ENCODE measurements at places on chromosomes 3 and 15.

DNA sequence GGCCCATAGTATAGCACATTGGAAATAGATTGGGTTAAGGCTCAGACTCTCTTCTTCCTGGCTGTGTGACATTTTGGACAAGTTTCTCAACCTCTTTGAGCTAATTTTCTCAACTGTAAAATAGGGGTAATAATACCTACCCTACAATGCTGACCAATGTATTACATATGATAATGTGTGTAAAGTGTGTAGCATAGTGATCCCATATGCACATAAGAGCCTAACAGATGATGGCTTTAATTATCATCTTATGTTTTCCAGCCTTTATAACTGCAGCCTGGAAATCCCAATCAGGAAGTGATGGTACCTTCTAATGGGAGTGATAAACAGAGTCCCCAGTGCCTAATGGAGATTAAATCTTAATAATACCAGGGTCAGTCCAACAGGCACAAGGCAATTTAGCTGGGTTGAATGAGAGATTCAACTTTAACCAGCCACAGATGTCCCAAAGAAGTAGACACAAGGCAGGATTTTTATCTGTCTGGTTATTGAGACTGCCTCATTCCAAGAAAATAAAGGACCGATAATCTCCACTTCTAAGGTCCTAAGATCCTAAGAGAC is 12.0 kb downstream of the ADAMTS9 start:
- no peak for DNase-seq

DNA sequence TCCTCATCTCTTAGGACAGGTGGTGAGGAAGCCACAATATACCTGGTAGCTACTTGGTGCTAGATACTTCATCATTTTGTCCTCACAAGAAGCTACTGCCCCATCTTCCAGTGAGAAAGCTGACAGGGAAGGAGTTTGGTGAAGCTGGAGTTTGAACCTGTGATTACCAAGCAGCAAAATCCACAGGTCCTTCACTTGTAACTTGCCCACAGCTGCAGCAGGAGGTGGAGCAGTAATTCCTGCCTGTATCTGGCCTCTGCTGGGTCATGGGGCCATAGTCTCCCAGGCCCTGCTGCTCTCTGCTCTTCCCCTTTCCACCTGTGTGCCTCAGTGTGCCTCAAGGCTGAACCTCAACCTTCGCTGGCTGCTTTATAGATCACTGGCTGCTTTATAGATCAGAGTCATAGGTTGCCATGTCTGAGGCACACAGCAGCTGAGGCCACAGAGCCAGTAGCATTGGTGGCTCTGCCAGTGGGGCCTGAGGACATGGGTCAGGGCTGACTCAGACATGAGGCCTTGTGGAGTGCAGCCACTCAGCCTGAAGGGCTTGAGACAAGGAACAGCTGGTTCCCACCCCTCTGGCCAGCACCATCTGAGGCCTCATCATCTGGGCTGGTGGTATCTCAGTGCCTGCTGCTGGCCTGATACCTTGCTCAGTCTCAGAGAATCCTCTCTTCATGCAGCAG is 11.1 kb upstream of the CHRNB4 start:
- DNase-seq = no peak

- no peak for DNase-seq
Observed at GRCh38 chr15:62545467-62546227, 380.6 kb upstream of the C2CD4B start.

GRCh38 chr3:113649174-113649845 is 47.1 kb downstream of the USF3 start:
- DNase-seq = no peak

DNA sequence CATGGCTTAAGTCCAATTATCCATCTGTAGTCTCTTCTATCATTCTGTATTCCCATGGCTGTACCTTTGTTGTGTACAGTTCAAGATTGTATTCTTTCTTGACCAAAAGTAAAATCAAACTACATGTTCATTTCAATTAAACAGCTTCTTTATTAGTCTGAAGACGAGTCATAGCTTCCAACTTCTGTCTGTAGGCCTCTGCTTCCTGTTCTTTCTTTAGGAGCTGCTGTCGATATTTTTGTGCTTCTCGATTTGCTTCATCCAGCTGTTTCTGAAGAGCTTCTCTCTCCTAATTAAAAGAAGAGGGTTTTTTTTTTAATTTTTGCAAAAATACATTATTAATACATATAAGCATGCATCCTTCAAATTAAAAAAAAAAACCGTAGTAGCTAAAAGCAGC is 13.0 kb upstream of the HDC start:
- no peak for DNase-seq

- no peak for DNase-seq
Observed at GRCh38 chr15:98968576-98968975, 39.0 kb downstream of the PGPEP1L start.

GRCh38 chr3:81393251-81393650 is 368.2 kb downstream of the GBE1 start:
- DNase-seq = no peak

DNA sequence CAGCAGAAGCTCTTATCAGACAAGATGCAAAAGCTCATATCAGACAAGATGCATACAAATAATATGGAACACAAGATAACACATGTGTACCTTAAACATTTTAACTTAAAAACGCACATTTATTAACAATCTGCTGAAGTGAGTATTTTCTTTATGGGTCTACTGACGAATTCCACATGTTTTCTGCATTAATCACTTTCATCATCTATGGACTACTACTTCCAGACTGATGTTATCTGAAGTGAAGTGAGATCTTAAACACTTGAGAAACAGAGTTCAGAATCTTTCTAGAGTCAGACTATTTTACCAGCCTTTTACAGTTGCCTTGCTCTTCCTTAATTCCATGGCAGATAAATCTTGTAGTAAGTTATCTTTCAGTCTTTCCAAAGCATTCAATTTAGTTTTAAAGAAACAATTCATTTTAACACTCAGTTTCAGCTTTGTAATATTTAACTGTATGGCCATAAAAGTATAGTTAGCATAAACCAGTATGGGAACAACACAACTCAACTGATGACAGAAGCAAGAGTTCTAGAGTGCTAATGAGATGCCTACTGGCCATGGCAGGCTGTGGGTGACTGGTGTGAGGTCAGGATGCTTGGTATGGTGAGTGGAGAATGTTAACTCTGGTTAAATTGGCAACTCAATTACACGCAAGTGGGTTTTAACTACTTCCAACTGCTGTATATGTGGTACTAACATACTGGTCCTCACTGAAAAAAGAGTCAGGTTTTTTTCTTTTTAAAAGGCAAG is 9.8 kb downstream of the CMTM6 start:
- no peak for DNase-seq

GRCh38 chr15:55741833-55742497 is 987 bp downstream of the PRTG start:
- DNase-seq = no peak

- DNase-seq = no peak
Observed at GRCh38 chr15:80635953-80636352, 59.2 kb upstream of the ABHD17C start.

- DNase-seq = no peak
Observed at GRCh38 chr3:22491344-22491743, 711.8 kb upstream of the UBE2E2 start.

DNA sequence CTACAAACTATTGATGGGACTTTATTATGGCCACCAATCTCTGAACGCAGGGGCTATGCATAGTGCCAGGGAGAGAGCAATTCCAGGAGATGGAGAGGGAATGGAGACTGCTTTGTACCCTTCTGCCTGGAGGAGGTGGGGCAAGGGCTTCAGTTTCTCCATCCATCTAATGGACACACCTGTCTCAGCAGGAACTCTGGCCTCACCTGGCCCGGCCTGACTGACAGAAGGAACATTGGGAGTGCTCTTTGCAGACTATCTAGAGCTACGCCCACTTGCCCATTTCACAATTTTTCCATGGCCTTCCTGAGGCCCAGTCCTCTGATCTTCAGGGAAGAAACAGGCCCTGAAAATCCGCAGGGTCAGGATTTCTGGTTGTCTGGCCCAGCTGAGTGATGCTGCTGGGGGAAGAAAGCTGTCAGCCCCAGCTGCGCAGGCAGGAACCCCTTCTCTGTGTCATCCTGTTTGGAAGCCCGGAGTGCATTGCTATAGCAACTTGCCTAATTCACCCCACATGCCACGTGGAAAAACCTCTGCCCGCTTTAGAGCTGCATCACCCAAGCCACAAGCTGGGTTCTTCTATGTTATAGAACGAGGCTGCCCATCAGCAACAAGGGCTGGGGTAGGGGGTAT is 6.4 kb downstream of the ITGA11 start:
- DNase-seq = no peak

DNA sequence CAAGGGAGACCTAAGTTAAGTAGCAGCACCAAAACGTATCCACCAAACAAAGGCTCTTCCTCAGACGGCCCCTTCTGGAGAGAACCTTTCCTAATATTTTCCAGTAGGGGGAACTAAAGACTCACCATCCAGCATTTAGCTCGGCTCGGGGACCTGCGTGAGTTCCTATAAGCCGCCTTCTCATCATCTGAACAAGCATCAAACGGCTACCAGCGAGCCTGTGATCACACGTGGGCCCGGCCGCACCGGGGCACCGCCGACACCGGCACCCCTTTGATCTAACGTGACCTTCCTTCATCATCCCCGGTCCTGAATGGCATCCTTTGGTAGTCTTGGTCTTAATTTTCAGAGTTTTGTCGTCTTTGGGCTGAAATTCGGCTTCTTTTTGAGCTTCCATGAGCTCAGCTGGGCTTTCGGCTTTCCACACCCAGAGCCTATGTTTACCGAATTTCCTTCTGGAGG is 1.4 kb upstream of the ROBO2 start:
- DNase-seq = no peak

- DNase-seq = no peak
Observed at GRCh38 chr3:124221422-124221821, 229.5 kb upstream of the ROPN1 start.

DNA sequence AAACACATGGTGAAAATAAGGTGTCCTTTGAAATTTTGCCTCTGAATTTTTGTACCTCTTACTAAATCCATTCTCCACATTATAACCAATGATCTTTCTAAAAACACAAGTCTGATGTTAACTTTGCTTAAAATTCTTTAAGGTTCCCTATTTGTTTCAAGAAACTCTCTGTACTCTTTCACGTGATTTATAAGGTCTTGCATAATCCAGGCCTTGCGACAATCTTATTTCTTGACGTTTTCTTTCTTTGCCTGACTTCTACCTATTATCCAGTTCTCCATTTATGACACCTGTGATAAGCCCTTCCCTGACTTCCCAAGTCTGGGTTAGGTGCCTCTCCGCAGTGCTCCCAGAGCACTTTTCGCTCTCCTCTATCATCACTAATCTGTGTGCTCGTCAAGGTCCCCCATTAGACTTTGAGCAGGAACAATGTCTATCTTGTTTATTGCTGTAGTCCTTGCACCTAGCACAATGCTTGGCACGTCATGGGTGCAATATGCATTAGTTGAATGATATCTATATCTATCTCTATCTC is 24.3 kb upstream of the KPNA1 start:
- DNase-seq = no peak

- DNase-seq = no peak
Observed at GRCh38 chr3:30124435-30125370, 481.7 kb upstream of the TGFBR2 start.

DNA sequence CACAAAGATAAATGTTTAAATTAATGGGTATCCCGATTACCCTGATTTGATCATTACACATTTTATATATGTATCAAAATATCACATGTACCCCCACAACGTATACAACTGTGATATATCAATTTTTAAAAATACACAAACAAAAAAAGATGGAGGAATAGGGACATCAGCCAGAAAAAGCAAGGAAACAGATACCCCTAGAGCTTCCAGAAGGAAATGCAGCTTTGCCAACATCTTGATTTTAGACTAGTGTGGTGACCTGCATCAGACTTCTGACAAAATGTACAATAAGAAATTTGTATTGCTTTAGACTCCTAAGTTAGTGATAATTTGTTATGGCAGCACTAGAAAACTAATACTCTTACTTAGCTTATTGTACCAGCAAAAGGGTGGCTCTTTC is 483.8 kb downstream of the TUSC7 start:
- no peak for DNase-seq

DNA sequence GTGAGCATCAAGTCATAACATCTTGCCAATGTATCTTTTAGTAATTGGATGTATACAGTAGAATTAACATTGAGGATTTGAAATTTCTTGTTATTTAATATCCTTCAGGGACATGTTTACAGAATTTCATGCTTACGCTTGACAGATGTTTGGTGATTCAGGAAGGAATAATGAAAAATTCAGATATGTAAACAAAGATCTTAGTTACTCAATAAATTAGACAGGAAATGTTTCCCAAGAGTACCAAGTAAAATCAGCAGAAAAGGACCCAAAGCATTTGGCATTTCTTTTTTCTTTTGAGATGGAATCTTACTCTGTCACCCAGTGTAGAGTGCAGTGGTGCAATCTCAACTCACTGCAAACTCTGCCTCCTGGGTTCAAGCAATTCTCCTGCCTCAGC is 4.7 kb upstream of the COL6A5 start:
- no peak for DNase-seq

GRCh38 chr15:38531509-38531908 is 33.1 kb downstream of the RASGRP1 start:
- no peak for DNase-seq

GRCh38 chr3:115982629-115983028 is 359.3 kb downstream of the GAP43 start:
- no peak for DNase-seq

DNA sequence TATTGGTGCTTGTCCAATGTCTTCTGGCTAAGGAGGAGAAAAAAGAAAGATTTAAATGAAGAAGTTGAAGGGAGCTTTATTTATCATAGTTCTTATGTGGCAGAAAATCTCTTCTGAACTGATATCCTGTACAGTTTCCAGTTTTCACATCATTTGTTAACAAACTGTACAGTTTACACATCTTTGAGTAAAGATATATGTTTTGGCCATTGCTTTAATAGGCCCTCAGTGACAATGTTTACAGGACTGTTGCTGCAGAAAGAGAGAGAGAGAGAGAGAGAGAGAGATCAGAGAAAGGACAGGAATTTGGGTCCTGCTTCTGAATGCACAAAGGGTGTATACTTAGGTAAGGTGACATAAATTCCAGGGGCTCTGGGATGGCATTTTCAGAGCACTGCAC is 188.3 kb downstream of the NR1D2 start:
- DNase-seq = no peak

DNA sequence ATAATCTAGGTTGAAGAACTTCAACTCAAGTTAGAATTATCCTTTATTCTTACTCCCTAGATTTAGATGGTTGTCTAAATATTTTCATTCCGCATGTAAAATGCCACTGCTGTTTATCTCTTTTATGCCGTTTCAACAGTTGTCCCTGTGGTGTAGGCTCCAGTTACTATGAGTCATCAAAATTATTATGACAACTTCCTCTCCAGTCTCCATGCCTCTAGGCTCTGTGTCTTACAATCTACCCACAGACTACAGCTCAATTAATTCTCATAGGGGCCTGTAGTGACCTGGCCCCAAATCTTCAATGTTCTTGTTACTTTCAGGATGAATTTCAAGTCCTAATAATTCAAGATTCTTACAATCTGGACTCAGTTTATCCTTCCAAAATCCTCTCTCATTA is 105.8 kb upstream of the UNC13C start:
- no peak for DNase-seq

Measured in activated CD8-positive, alpha-beta memory T cell treated with anti-CD3 and anti-CD28 coated beads, Interleukin-2, amount 50 U/mL, for 4 hours (primary cell).